ENCODE measurements at places on chromosomes 6 and 20. TPM values are rescaled to one million over a fixed set of nuclear protein-coding genes. Genes with fewer than 3 reads are reported as not detected.

DNA sequence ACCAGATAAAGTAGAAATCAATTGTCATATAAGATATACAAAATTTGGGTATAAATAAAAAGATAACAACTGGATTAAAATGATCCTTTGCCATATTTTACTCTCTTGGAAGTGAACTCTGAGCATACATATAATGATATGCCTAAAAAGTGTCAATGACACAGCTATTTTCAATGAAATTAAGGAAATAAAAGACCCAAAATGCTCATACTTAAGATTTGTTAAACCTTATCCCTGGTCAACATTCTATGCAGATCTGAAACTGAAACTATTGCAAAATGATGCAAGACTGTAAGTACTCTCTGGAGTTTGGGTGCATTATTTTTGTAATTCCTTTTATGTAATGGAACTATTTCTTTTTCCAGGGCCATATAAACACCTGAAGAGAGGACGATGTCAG is 119.0 kb upstream of the SGK1 start:
- DNase-seq = no peak

- no peak for DNase-seq
Measured at GRCh38 chr20:51697096-51697826, 70.9 kb downstream of the ATP9A start.

DNA sequence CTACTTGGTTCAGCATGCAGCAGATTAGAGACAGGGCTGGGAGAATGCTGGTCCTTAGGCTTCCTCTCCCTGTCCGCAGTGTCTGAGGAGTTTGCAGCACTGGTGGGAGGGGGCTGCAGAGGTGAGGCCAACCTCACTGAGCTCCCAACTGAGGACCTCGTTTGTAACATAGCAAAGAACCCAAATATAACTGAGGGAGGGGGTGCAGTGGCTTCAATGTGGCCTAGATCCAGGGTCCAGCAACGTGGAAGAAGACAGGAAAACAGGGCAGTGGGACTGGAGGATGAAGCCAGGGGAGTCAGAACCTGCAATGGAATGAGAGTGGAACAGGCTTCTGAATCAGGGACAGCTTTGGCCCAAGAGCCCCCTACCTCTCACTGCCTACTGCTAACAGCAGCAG is 84.3 kb upstream of the MAFB start:
- DNase-seq = no peak

DNA sequence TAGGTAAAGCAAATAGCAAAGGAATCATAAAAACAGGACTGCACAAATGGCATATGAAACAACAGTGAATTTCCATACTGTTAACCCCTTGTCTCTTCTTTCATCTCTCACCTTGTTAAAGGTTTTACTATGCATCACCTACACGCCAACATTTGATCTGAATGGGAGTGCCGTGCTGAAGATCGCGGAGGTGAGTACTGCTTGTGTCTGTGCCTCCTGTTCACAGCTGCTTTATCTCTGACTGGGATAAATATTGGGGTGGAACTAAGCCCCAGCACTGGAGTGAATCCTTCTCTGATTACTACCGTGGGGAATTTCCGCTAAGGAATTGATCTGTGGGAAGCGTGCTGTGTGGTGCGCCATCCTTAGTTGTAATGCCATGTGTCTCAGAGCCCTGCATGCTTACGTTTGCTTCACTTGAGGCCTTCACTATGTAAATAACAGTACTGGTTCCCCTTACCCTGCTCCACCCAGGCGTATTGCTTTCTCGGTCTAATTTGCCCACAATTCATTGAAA is 11.4 kb upstream of the PBOV1 start:
- DNase-seq = no peak

The DUSP15 gene
- total RNA-seq = 3.4 TPM

The HTR1B gene
- 0.11 TPM for total RNA-seq

The BCKDHB gene
- total RNA-seq = 23.8 TPM

Measured in cardiac septum (tissue), 1 donor.